Activated CD8-positive, alpha-beta T cell treated with anti-CD3 and anti-CD28 coated beads for 36 hours (primary cell): ENCODE measurements at places on chromosomes 3 and 15.

- peak; percentile 89 for DNase-seq
Observed at GRCh38 chr3:136818191-136818768, 646 bp upstream of the SLC35G2 start.

DNA sequence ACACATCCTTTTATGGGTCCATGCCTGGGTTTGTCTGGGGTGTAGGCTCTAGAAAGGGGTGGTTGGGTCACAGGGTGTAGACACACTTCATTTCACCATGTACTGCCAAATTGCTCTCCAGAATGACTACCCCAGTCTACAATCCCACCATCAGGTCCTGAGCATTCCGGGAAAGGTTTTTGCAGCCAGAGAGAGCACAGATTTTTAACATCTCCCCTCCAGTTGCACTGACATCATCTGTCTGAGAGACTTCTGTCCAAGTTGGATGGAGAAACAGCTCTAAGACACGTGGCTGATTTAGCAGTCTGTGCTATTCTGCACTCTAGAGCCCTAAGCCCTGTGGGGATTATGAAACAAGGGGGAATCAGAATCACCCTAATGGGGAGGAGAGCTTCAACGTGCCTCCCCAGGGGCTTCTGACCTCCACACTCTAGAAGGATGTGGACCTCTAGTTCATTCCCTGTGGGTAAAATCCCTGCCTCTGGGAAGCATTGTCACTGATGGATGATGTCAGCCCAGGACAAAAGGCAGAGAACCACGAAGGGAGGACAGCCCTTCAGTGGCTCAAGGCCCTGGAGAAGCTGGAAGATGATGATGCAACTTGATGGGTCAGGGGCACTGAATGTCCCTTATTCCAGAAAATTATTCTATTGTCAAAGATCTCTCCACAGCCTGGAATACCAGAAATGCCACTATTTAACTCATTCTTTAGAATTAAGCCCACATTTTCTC, 71.5 kb downstream of the CD200R1L start:
- DNase-seq, result no peak

DNA sequence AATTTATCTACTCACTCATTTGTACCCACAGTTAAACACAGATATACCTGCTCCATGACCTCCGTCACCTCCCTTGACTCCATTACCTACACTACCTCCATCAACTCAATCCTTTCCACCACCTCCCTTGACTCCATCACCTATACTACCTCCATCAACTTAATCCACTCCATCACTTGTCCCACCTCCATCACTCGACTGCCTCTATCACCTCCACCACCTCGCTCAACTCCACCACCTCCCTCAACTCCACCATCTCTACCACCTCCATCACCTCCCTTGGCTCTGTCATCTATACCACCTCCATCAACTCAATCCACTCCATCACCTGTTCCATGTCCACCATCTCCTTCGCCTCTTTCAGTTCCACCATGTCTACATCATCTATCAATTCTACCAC, 51.3 kb upstream of the WNT7A start:
- DNase-seq, result no peak

DNA sequence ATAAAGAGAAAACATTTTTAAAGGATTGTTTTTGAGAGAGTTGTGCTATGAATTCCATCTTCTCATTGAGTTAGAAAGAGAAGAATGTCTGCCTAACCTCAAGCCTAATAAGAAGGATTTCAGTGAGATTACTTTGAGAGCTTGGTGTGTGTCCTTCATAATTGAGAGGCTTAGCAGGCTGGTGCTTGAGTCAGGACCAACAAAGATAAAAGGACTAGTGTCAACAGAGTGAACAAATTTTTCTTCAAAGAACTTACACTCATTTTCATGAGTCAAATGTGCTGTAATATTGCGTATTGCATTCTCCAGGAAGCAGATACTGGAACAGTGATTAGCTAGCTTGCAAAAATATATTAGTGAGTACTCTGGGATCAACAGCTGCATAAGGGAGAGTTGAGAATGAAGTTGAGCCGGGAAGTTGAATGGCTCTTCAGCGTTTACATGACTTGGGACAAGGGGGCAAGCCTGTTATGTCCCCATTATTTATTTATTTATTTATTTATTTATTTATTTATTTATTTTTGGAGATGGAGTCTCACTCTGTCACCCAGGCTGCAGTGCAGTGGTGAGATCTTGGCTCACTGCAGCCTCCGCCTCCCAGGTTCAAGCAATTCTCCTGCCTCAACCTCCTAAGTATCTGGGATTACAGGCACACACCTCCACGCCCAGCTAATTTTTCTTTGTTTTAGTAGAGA, 37.5 kb upstream of the SLITRK3 start:
- DNase-seq, result no peak

DNA sequence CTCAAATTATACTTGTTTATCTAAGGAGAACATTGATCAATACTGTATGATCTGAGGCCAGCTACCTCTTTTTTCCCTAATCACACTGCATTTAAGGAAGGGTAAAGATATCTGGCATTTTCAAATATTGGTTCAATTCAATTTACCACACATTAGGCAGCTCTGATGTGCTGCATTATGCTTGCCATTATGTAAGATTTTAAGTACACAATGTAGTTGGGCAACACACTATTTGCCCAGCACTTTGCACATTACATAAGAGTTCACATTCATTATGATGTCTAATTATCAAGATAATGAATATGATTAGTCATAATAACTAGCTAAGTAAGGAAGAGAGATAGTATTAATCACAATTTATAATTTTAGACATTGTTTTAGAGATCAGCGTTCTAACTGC, 196.3 kb downstream of the BCHE start:
- no peak for DNase-seq

GRCh38 chr3:37474901-37475331, 300.5 kb upstream of the LRRFIP2 start:
- DNase-seq, result no peak

DNA sequence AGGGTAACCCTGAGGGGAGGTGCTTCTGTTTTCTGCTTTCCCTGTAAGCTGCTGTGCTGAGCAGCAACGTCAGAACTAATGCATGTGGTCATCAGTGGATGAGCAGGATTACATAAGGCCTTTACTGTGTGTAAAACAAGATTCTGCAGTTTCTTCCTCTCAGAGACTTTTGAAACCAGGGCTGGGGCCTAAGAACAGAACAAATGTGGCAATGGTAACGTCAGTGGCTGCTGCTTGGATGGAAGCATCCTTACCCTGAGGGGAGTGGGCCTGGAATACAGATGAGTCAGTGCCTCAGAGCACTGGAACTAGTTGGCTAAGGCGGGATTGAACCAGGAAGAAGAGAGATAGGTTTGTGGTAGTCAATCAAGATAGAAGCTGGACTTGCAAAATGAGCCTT, 180.2 kb upstream of the KCNH8 start:
- no peak for DNase-seq

DNA sequence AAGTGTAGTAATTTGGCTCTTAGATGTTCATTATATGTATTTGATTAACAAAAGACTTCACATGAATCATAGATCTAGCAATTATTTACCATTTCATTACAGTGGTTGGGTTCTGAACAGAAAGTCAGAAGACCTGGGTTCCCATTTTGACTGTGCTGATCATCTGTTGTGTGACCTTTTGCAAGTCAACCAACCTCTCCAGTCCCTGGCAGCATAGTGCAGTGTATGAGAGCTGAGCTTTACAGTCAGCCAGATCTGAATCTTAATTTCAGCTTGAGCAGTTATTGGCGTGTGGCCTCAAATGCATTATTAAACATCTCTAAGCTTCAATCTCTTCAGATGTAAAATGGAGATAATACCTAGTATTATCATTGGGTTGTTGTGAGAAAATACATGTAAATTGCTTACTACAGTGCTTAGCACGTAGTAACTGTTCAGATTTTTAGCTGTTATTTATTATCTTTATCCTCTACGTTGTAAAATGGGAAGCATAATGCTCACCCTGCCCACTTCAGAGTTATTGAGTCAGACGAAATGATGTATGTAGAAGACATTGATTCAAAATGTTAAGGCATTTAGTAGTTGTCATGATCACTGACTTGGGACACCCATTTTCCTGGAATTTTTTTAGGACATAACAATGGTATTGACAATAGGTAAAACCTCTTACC, 104.0 kb downstream of the KLHL25 start:
- DNase-seq, result peak; percentile 82

- DNase-seq, result no peak
Observed at GRCh38 chr15:56146756-56147155, 96.9 kb downstream of the RFX7 start.

DNA sequence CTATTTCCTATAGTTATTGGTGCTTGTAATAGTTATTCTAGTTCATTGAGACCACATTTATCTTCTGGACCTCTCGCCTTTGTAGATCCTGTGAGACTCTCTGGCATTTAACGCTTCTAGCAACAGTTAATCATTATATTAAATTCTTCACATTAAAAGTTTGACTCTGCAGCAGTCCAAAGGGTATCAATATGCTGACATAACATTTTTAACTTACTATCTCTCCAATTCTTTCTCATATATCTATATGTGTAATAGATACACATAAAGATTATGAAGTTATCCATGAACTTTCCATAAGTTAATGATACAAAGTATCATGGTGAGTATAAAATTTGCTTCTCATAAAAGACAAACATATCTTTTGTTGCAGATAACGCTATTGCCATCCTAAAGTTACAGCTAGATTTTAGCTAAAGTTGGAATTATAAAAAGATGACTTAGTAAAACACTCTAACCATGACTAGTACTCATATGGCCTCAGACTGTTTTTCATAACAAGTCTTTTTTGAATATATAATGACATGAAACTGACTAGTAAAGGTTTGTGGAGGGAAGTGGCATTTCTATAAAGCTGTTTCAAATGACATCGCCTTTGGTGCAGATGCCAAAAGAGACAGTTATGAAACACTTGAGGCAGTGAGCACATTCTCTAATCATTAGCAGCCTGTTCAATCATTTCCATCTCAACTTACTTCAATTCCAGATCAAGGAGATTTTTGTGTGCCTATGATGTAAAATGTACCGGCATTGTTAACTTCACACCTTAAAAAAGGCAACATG, 379.3 kb upstream of the CBLB start:
- peak; percentile 21 for DNase-seq

- DNase-seq, result no peak
Observed at GRCh38 chr3:62961874-62962556, 86.8 kb upstream of the CADPS start.
